Activated T-helper 1 cell treated with anti-CD3 and anti-CD28 coated beads, Interleukin-2, amount 50 U/mL, for 16 hours (primary cell): ENCODE measurements at places on chromosomes 11 and 22.

GRCh38 chr11:20134991-20135736, 25.1 kb downstream of the DBX1 start:
- no peak for DNase-seq

GRCh38 chr11:18731441-18731840, 5.5 kb upstream of the IGSF22 start:
- no peak for DNase-seq

DNA sequence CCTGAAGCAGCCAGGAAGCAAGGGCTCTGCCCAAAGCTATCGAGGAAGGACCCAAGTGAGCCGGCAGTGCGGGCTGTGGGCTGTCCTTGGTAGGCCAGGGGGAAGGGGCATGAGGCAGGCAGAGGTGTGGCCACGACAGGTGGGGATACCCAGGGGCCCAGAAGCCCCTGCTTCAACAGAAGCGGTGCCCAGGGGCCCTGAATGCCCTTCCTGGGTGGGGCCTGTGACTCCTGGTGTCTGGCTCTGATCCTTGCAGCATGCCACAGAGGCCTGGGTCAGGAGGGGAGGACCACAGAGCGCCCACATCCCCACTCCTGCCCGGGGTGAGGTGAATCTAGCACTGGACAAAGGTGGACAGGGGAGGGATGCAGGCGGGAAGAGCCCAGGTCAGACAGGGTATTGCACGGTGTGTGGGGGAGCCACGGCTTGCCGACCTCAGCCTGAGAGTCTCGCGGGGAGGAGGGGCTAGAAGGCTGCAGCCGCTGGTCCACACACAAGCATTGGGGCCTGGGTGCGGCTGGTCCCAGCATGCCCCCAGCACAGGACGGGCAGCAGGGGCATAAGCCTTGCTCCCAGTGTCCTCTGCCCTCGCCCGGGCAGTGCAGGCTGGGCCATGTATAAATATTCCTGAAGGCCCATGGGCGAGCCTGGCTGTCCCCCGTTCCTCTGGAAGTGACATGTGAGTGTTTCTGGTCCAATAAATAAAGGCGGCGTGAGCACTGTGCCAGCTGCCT, 19.0 kb downstream of the MAFF start:
- DNase-seq, result no peak

GRCh38 chr11:72548463-72548862, 114.1 kb upstream of the CLPB start:
- DNase-seq, result no peak

GRCh38 chr11:101138245-101138930, 8.8 kb upstream of the PGR start:
- DNase-seq, result no peak

DNA sequence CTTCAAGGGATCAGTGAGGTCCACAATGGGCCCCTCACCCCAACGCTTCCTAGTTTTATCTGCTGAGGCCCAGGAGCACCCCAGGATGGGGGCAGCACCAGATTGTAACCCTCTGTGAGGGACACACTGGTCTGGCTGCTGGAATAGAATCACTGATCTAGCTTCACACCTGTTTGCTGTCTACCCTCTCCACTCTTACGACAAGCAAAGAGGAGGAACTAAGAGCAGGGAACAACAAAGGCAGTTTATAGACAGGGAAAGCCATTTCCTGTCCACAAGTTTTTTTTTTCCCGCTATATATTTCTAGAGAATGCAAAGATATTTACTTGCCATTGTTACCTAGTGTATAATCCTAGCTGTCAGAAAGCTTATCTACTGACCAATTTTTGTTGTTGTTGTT, 61.0 kb upstream of the CRTAM start:
- no peak for DNase-seq

DNA sequence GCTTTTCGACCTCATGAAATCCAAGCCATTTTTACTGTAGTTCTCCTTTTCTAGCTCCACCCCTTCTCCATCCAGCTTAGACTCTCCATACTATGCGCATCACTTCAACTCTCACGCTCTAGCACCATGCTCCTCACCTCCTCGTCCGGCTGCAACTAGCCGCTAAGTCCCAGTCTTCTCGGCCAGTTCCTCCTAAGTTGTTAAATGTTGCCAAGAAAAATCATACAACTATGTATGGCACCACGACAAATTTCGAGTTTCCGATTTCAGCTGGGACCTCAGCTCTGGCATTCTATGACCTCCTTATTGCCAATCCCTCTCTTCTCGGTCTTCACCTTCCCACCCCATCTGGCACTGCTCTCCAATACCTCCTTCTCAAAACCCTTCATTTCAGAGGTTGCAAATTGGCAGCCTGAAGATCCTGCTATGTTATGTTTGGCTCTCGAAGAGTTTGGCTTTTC, 1.0 kb downstream of the ZNF70 start:
- no peak for DNase-seq

DNA sequence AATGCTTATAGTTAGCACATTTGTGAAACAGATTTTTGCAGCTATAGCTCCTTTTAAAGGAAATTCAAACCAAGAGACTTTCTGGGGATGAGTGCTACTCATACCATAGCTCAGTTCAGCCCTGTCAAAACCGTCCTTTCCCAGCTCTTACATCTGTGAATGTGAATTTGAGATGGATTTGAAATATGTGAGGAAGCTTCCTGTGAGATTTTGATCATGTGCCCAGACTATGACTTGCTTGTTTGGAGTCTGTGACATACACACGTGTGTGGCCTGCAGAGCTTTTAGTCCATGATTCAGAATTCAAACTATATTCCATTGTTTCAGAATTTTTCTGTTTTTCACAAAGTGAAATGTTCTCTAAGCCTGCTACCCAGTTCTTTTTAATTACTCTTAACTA, 4.4 kb upstream of the MMP1 start:
- no peak for DNase-seq

DNA sequence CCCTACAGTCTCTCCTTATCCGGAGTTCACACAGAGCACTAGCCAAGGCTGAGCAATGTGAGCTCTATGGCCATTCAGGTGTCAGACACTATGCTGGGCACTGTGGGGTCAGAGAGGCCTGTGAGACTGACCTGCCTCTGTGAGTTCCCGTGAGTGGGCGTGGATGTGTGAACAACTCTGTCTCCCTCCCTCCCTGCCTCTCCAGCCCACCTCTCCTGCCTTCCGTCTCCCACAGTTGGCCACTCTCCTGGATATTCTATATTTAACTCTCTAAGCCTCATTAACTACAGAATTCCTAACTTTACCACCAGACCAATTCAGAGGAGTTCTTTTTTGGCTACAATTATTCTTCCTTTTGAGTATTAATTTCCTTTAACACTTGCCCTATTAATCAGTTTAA, 191.6 kb upstream of the NCAM1 start:
- no peak for DNase-seq

GRCh38 chr11:61119055-61119454, 16.8 kb downstream of the CD5 start:
- DNase-seq, result no peak

DNA sequence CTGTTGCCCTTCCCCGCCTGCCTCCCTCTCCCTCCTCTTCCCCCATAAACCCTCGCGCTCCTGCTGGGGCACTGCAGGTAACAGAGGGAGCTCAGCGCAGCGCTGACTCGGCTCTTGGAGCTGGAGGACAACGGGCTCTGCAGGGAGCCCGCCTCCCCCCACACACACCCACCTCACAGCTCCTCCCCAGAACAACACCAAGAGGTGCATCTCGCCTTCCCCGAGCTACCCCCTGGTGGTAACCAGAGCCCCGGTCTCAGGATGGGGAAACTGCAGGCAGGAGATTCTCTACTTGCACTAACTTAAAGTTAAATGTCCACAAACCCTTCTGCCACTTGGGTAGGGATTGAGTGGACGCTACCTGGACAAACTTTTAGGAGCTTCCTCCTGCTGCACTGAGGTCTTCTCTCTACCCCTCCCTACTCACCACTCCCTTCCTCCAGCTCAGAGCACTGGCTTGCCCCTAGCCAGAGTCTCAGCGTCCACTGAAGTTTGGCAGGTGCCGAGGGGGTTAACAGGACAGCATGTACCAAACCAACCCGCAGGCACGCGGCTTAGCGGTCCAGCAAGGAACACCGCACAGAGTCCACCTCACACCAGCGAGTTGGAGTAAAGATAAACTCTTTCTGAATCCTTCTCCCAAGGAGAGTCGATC, 4.0 kb upstream of the SCN4B start:
- DNase-seq, result no peak

DNA sequence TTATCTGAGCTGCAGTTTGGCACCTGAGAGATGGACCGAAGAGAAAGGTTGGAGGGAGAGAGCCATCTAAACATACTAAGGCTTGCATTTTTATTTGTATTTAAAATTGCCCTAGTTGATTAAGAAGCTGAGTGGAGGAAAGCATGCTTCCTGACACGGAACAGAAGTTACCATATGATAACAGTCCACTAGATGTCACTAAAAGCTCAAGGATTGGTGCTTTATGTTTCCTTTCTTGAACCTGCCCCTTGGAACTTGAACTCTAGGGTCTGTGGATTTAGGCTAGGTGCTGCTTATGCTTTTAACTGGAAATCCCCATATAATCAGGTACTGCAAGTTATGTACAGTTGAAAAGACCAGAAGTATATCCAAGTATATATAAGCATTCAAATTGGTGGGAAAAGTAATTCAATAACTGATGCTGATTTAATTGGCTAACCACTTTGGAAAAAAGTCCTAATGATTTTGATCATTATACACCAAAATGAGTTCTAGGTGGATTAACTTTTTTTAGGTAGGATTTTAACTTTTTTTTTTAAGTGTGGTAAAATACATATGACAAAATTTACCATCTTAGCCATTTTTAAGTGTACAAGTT, 9.5 kb downstream of the RBMXL2 start:
- DNase-seq, result no peak

GRCh38 chr22:36971341-36972125, 47.7 kb downstream of the TST start:
- no peak for DNase-seq

GRCh38 chr22:45891996-45892621, 84.9 kb downstream of the WNT7B start:
- DNase-seq, result no peak

- no peak for DNase-seq
Observed at GRCh38 chr11:102603091-102603490, 22.0 kb downstream of the MMP20 start.

DNA sequence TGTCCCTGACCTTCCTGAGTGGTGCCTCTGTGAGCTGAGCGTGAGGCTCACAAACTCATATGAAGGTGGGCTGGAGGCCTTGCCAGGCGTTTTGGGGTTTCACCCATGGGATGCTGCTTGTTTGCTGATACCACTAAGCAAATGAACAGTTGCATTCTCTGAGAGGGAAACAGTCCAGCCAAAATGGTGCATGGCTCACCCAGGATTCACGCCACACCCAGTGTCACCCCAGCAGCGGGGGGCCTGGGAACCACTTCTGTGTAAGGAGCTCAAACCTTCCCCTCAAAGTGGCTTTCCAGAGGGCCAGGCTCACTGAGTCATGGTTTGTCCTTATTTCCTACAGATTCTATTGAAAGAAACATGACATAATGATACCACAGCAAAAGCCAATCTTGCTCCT, 928.1 kb downstream of the TBC1D22A start:
- no peak for DNase-seq

DNA sequence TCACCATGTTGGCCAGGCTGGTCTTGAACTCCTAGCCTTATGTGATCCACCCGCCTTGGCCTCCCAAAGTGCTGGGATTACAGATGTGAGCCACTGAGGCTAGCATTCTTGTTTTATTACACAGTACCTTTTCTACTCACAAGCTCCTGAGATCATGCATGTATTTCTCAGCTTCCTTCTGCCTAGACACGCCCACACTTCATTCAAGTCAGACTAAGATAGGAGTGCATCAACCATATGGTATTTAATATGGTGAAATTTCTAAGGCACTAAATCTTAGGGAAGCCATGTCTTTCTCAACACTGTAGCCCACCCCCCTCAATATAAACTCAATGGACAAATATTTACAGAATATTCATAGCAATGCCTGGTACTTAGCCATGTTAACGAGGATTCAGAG, 62.1 kb downstream of the SLC25A17 start:
- no peak for DNase-seq

DNA sequence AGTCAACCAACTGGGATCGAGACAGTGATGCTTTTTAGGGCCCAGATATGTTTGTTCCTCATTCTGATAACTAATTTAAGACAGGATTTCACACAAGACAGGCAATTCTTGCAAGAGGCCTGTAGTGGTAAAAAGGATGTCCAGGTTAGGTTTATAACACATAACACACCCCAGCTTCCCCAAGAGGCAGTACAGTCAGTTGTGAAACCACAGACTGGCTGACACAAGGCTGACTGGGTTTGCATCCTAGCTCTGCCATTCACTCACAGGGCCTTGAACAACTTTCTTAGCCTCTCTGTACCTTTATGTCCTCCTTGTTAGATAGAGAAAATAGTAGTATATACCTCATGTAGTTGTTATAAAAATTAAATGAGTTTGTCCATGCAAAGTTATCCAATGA, 55.0 kb upstream of the PTH start:
- no peak for DNase-seq

DNA sequence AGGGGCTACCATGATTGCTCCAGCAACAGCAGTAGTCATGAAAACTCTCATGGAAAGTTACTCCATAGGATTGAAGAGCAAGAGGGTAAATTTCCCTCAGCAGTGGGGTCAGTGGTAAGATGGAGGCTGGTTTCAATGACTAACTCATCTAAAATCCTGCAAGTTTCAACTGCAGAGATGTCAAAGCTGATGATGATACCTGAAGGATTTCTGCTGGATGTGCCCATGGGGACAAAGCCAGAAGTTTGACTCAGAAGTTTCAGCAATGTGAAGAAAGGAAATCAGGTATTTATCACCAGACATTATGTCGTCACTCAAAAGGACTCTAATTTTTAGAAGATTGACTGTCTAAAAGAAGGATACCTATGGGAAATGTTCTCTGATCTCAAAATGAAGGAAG, 29.1 kb downstream of the RAB38 start:
- DNase-seq, result no peak

GRCh38 chr11:34176751-34177209, 71.4 kb downstream of the NAT10 start:
- no peak for DNase-seq

DNA sequence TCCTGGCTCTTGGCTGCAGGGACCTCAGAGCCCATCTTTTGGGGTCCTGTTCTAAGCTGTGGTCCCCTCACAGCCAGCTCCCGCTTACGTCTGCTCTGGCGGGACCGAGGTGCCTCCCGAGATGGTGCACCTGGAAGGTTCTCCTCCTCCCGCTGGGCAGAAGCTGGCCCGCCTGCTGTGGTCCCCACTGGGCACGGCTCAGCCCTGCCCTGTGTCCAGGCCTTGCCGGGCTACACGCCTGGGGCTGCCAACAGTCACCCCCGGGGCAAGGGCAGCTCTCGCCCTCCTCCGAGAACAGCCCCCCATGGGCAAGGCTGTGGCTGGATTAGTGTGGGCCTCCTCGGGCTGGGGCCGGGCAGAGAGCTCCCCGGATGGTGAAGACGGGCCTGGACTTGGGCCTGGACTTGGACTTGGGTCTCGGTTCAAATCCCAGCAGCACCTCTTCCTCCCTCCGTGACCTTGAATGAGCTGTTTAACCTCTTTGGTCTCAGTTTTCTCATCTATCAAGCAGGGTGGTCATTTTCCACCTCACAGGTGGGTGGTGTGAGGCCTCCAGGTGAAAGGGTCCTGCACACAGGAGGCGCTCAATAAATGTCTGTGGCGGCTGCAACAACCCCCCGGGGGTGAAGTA, 998 bp downstream of the BAIAP2L2 start:
- no peak for DNase-seq

- no peak for DNase-seq
Observed at GRCh38 chr22:32052244-32052643, 9.2 kb downstream of the SLC5A1 start.

GRCh38 chr11:67303132-67303834, at the start of gene SSH3:
SSH3 (plus strand) TSS chr11:67303530; CDS start chr11:67303626, 96 bp downstream.
- DNase-seq, result no peak
